Stimulated activated CD8-positive, alpha-beta memory T cell treated with anti-CD3 and anti-CD28 coated beads, Interleukin-4, amount 100 ng/mL, for 24 hours (primary cell): ENCODE measurements at places on chromosomes 13 and 19.

DNA sequence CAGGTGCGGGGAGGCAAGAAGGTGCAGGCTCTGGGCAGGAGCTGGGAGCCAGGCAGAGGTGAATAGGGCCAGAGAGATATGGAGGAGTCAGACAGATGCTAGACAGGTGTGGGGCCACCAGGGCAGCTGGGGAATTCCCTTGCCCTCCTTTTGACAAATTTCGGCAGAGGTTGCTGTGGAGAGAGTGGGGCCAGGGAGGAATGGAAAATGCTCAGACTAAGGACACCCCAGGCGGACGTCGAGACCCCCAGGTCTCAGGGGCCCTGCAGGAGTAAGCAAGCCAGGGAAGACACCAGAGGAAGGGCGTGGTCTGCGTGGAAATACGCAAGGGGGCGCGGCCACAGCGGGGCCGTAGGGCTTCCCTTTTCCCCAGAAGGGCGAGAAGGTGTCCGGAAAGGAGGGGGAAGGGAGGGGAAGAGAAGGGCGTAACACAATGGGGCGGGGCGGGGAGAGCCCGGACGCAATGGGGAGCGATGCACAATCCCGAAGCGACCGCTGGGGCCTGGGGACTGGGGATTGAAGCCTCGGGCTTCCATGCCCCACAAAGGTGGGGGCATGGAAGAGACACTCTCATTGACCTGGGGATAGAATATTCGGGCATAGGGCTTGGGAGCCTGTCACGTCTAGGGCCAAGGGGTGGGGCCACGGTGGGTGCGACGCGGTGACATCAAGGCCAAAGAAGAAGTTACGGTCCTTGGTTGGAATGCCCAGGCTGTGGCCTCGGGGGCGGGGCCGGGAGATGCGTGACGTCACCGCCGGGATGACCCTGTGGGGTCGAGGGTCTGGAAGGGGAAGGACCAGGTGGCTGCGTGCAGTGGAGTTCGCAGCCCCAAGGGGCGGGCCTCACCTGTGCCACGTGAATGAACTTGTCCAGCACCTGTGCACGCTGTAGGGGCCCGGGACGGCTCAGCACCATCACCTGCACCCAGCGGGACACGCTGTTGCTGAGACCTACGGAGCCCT, 8.2 kb downstream of the RASGRP4 start:
- DNase-seq = peak; percentile 45

- DNase-seq = no peak
These were observed 66.5 kb upstream of the USPL1 start for GRCh38 chr13:30551189-30551588.

GRCh38 chr13:56773148-56773547, 367.6 kb upstream of the PRR20A start:
- no peak for DNase-seq

DNA sequence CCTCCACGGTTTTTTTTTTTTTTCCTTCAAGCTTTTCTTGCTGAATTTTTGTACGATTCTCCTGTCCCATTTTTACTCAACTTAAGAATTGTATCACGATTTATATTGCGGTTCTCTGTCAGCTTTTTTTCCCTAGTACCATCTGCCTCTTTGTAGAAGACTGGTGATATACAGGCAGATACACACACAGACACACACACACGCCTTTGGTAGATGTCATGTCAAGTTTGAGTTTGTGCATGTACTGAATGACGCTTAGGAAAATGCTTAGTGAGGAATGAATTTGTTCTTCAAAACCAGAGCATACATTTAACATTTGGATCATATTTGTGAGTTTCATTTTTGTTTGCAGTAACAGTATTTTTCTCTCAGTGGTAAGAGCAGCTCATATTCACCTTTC, 82.0 kb upstream of the MBNL2 start:
- DNase-seq = no peak

DNA sequence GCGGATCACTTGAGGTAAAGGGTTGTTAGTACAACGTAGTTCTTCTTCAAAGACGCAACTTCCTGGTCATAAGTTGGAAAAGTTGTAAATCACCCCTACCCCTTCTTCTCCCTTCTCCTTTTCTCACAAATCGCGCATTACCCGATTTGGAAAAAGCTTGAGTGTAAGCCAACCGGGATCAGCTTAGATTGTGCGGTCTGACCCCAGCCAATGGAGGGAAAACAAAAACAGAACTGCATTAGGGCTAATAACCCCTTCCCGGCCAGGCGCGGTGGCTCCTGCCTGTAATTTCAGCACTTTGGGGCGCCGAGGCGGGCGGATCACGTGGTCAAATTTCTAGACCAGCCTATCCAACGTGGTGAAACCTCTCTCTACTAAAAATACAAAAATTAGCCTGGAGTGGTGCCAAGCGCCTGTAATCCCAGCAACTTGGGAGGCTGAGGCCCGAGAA, 806 bp downstream of the ZNF90 start:
- DNase-seq = no peak

DNA sequence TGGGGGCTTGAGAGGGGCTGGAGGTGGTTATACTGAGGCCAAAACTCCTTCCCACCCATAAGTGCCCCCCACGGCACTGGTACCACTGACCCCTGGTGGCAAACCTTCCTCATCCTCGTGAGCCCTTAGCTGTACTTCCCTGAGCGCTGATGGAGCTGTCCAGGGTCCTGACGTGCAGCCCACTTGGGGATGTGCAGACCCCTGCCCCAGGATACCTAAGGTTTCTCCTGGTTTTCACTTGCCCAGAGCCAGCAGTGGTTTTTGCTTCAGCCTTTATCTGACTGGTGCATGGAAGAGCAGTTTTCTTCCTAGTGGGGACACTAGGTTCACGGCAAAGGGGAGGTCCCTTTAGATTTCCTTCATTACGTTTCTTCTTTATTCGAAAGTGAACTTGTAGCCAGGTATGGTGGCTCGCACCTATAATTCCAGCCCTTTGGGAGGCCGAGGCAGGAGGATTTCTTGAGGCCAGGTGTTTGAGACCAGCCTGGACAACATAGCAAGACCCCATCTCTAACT, 28.7 kb upstream of the KCTD15 start:
- DNase-seq = peak; percentile 4

DNA sequence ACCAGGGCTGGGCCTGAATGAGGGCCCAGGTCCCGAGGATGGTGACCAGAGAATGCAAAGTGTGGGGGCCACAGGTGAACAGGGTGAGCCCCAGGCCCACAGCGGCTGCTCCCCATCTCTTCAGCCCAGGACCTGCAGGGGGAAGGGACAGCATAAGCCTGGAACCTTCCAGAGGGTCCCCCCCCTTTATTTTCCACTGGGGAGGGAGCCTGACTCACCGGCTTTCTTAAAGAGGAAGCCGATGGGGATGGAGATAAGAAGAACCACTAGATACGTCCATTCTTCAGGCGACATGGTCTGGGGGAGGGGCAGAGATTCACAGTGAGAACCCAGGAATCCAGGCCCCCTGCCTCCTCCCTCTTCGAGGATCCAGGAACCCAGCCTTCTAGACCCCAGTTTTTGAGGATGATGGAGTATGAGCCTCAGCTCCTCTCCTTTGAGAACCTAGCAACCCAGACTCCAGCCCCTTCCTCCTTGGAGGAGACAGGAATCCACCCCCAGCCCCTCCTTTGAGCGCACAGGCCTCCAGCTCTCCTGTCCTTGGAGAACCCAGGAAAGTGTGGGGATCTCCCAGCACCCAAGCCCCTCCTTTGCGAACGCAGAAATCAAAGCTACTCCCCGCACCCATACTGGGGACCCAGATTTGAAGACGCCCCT, 1.0 kb downstream of the MBOAT7 start:
- no peak for DNase-seq
